ENCODE measurements at places on chromosomes 13 and 19.

- DNase-seq: no peak
Measured at GRCh38 chr19:6113616-6114188, 3.4 kb upstream of the RFX2 start.

GRCh38 chr19:40599331-40599901 is 1.8 kb upstream of the LTBP4 start:
- DNase-seq: no peak

GRCh38 chr19:3274942-3275582 is 50.6 kb downstream of the CELF5 start:
- peak; percentile 15 for DNase-seq

- DNase-seq: no peak
Measured at GRCh38 chr19:39525205-39525604, 7.4 kb downstream of the EID2B start.

DNA sequence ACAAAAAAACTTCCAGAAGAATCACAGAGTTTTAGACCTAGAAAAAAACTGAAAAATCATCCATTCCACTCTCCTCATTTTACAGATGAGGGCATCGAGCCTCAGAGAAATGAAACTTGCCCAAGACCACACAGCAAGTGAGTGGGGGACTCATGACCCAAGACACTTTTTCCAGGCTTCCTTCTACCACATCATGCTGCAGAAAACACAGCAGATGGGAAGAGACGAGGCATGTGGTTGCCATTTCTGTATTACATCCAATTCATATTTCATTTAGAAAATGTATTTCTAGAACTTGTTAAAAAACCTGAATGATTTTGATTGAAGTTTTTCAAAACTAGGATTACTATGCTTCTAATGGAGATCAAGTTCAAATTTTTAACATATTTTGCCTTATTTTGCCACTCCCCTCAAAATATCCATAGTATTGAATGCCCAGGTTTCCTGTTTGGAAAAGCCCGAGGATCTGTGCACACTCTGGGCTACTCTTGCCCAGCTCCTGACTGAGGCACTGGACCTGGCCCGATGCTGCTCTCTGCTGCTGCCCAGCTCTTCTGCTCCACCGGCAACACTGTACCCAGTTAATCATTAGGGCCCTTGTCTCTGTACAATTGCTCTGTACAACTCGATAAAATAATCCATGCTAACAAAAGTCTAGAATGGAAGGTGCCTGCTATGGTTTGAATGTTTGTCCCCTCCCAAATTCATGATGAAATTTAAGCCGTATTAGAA is 157.4 kb downstream of the EFNB2 start:
- DNase-seq: no peak

DNA sequence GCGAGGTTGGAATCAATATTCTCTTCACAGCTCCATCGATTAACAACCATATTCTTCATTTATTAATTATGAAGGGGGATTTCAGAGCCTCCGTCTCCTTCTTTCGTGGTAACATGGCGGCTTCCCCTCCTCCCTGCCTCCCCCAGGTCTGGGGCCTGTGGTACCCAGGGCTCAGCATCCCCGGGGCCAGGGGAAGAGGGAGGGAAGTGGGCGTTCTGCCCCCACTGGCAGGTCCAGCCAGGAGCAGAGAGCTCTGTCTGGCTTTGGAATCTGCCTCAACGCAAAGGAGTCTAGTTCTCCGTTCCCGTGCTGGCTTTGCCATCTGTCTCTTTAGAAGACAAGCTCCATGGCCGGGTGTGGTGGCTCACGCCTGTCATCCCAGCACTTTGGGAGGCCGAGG is 37.8 kb upstream of the ONECUT3 start:
- no peak for DNase-seq

GRCh38 chr13:76449716-76450115 is 436.5 kb downstream of the KCTD12 start:
- DNase-seq: no peak

DNA sequence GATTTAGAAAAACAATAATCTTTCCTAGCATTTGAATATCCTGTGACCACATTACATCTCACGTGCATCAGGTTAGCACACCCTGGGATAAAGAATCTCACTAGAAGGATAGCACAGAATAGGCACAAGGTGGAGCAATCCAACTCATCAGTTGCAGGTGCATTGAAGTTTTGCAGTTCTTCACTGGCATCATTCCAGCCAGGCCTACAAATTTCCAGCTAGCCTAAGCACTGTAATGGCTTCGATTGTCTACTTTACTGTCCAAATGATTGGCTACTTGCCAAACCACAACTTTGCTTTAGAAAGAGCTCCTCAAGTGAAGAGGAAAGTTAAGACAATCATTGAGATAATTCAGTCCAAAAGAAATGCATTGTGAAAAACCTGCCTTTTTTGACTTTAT is 89.5 kb downstream of the SPRY2 start:
- no peak for DNase-seq

GRCh38 chr13:75761369-75761768 is 125.2 kb downstream of the LMO7 start:
- DNase-seq: no peak

- DNase-seq: no peak
Measured at GRCh38 chr19:57105976-57106721, 13.6 kb upstream of the USP29 start.

DNA sequence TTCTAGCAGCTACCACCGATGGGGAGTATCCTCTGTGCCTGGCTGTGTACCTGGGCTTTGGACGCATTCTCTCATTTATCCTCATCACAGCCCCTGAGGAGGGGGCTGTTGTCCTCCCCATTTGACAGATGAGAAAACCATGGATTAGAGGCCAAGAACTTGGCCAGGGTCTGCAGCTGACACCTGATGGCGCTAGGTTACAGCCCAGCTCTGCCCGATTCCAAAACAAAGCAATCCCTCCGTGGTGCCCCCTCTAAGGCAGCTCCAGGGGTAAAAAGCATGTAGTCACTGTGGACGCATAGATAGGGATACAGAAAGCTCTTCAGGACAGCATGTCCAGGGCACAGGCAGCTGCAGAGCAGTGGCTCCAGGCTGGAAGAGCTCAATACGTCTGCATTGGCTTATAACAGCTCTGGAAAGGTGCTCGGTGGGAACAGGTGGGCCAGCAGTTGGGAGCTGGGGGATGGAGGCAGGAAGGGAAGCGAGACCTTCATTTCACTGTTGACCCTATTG is 35.4 kb upstream of the UQCRFS1 start:
- DNase-seq: no peak

DNA sequence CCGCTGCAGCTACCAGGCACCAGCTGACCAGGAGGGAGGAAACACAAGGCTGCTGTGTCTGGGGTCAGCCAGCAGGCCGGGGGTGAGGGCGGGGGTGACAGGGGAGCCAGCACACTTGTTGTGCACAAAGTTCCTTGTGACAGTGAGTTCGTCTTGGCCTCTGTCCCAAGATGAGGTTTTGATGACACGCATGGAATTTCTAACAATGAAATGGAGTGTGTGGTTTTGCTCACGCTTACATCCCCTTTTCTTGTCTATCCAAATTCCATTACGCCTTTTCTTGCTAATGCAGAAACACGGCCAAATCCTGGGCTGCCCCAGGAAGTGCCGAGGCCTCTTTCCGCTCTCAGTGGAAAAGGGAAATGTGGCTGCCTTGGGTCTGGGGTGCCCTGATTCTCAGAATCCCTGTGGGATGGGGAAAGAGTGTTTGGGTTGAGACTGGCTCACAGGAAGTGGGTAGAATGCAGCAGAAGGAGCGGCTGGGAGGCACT is 73.8 kb downstream of the GADD45B start:
- no peak for DNase-seq

- no peak for DNase-seq
Measured at GRCh38 chr13:50599927-50600326, 243.6 kb downstream of the DLEU7 start.

DNA sequence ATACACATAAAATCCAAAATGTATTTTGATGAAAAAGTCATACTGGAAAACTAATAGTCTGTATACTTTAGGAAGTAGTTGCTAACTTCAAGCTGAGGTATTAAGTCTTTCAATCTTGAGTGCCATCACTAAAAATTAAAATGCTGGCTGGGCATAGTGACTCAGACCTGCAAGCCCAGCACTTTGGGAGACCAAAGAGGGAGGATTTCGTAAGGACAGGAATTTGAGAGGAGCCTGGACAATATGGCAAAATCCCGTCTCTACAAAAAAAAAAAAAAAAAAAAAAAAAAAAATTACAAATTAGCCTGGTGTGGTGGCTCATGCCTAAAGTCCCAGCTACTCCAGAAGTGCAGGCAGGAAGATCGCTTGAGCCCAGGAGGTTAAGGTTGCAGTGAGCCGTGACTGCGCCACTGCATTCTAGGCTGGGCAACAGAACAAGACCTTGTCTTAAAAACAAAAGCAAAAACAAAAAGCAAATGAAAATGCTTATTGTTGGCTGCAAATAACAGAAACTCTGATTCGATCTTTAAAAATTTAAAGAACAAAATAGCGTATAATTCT is 1994.2 kb upstream of the PCDH20 start:
- no peak for DNase-seq

DNA sequence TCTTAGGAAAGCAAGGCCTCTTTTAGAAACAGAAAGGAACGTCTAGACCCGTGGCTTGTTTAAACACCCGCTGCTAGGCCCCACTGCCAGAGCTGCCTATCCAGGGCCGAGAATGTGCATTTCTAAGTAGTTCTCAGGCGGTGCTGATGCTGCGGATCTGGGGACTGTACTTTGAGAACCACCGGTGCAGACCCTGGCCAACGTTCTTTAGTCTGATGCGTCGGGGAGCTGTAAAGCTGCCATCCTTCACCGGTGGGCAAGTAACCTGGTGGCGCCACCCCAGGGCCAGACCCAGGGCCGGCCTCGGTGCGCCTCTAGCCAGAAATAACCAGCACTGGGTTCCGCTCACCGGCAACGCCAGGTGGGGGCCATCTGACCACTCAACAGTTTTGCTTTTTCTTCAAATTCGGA is 47.1 kb downstream of the TGDS start:
- no peak for DNase-seq

GRCh38 chr13:45398877-45399276 is 19.3 kb downstream of the SLC25A30 start:
- no peak for DNase-seq

DNA sequence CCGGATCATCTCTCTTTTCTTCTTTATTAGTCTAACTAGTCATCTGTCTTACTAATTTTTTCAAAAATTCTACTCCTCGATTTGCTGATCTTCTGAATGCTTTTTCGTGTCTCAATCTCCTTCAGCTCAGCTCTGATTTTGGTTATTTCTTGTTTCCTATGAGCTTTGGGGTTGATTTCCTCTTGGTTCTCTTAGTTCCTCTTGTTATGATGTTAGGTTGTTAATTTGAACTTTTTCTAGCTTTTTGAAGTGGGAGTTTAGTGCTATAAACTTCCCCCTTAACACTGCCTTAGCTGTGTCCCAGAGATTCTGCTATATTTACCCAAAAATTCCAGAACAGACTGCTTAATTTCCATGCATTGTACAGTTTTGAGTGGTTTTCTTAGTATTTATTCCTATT is 3.4 kb downstream of the FCAR start:
- no peak for DNase-seq

- DNase-seq: no peak
Measured at GRCh38 chr13:33079960-33080359, 63.7 kb downstream of the KL start.

GRCh38 chr13:74004109-74004508 is 130.1 kb downstream of the KLF12 start:
- no peak for DNase-seq

DNA sequence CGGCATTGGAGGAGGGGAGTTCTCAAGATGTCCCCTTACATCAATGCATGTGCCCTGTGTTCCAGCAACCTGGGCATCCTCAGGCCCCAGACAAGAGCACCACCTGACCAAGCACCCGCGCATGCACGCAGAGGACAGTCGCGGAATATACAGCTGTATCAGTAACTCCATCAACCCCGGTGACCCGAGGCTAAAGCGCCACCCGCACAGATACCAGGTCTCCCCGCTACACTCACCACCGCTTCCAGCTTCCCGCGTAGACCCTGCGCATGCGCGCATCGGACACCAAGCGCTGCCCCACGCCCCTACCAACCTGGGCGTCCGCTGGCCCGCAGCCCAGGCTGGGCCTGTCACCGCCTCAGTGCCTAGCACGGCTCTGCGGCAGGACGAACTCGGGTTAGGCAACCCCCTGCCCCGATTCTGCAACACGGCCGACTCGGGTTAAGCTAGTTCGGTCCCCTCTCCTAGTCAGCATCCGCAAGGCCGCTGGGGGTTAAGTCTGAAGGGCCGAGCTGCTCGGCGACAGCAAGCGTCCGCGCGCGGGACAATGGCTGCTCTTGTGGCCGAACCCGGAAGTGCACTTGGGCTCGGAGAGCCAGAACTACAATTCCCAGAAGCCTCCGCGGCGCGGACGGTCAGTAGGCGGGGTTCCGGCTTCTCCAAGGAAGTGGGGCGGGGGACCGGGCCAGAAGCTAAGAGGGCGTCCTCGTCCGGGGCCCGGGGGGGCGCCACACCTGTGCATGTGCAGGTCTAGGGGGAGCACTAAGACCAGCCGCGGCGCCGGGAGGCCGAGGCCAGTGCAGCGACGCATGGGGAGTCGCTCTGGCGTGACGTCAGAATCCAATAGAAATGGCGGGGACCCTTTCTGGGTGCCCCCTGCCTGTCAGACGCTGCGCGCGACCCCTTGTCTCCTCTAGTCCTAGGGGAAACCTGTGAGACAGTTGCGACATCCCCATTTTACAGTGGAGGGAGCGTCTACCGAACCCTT is at the start of gene ZNF180:
Gene ZNF180, minus strand, starts transcription at position 561 of the 988 bp plus-strand sequence. CDS start 3,188 bp downstream, outside the sequence.
- peak; percentile 93 for DNase-seq

GRCh38 chr13:109810761-109811510 is 24.6 kb upstream of the IRS2 start:
- DNase-seq: no peak

Data from stimulated activated naive B cell treated with anti-CD40 and anti-IgM and Interleukin-4, amounts not matched to agents 10 μg/mL and 1 μg/mL and 100 μg/mL, for 72 hours (primary cell).